ENCODE measurements at places on chromosomes 5 and 9.

DNA sequence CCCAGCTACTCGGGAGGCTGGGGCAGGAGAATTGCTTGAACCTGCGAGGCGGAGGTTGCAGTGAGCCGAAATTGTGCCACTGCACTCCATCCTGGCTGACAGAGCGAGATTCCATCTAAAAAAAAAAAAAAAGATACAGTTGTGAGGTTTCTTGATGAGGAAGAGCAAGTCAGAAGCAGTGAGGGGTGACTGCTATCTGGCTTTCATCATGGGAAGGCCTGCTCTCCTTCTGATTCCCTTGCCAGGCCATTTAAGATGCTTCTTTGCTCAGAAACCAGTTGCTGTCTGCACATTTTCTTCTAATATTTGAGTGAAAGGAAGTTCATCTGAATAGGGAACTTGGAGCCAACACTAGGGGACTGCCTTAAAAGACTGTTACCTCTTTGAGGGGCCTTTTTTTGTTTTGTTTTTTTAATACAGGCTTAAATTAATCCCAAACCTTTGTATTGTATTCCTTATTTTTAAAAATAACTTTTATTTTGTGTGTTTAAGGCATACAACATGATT lies 201.9 kb downstream of the ARHGAP26 start:
- DNase-seq = no peak

DNA sequence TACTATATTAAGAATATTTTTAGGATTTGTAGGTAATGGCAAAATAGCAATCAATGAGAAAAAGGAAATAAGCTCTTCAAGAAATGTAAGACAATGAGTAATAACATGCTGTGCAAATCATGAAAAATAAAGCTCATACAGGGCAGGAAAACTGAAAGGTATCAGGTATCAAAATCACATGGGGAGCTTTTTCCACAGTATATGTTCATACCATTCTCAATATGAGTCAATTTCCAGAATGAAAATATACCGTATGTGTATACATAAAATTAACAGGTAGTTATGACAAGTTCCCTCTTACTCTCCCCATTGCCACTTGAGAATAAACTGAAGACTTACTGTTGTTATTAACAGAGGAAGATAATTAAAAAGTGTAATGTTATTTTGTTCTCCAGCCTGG lies 35.9 kb downstream of the EFCAB9 start:
- no peak for DNase-seq

- no peak for DNase-seq
Observed at GRCh38 chr9:122848256-122848943, 20.0 kb upstream of the PDCL start.

- no peak for DNase-seq
Observed at GRCh38 chr9:134858051-134858841, 22.4 kb upstream of the FCN2 start.
